Omental fat pad (tissue), 4 donors: ENCODE measurements at places on chromosomes 6 and 20.

DNA sequence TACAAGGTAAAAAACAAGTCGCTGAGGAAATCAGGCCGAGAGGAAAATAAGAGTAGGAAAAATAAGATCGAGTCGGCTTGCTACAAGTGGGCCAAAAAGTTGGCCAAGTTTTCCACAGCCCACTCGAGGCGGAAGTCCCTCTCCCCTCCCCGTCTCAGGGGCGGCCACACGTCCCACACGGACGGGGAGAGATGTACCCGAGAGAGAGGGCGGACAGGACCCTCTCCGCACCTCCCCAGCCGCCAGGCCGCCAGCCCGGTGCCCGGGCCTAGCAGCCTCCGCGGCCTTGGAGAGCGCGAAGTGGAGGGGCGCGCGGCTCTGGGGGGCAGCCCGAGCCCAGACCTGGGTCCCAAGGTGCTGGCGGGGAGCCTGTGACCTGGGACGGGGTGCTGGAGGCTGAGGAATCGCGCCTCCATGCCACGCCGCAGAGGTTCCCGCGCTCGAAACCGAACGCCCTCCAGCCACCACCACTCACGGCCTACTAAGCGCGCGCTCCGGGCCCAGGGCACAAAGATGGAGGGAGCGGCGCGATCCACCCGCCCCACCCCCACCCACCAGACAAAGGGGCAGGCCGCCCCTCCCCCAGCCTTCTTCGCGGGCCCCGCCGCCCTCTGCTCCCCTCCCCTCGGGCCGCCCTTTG lies 1.9 kb upstream of the HMGA1 start:
- DNase-seq, result no peak

DNA sequence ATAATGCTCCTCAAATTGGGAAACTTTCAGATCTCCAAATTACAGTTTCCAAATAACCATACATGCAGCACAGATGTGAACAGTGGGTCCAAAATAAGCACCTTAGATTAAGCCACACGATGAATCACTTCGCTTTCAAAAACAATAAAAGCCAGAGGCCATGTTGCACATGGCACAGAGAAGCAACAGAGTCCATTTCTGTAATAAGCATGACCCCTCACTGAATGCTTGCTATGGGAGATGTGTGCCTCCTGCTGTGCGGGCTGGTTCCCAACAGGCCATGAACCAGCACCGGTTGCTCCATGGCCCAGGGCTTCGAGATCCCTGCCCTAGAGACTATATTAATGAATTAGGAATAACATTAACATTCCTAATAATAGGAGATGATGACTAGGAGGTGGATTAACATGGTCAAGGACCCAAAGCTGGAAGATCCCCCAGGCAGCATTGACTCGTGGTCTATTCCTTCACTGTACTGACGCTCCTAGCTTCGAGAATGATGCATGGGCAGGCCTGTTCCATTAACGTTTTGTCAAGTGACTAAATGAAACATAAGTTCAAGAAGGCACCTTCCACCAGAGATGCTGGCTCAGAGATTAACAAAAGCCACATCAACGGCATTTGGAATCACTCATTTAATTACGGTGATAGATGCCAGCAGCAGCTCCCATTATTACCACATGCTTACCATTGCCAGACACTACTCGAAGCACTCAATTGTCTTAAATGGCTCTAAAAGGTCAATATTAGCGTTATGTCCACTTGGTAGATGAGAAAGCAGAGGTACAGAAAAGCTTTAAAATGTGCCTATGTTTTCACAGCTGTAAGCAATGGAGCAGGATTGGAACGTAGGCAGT lies 470.6 kb upstream of the AGPAT4 start:
- no peak for DNase-seq

GRCh38 chr6:5814116-5814515 lies 192.6 kb downstream of the NRN1 start:
- no peak for DNase-seq

GRCh38 chr6:123417535-123417934 lies 219.2 kb downstream of the TRDN start:
- DNase-seq, result no peak

DNA sequence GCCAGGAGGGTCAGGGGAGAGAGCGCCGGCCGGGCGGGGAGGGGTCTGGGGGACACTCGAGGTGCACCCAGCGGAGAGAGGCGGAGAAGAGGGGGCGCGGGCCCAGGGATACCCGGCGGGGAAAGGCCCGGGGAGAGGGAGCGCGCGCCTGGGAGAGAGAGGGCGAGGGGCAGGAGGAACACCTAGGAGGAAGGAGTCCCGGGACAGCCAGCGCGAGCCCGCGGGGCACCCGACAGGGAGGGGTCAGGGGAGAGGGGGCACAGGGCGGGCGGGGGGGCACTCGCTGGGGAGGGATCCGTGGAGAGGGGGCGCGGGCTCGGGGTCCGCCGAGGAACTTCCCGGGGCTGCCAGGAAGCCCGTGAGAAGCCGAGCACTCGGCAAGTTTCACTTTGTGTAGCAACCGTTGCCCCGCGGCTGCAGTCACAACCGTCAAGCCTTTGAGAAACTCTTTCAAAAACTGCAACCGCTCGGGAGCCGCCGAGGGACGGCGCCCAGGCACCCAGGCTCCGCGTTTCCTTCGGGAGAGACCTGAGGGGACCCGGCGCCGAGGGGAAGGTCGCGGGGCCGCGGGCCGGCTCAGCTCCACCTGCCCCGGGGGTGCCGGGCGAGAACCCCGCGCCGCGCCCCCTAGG lies 471 bp downstream of the EZR start:
- DNase-seq, result no peak

DNA sequence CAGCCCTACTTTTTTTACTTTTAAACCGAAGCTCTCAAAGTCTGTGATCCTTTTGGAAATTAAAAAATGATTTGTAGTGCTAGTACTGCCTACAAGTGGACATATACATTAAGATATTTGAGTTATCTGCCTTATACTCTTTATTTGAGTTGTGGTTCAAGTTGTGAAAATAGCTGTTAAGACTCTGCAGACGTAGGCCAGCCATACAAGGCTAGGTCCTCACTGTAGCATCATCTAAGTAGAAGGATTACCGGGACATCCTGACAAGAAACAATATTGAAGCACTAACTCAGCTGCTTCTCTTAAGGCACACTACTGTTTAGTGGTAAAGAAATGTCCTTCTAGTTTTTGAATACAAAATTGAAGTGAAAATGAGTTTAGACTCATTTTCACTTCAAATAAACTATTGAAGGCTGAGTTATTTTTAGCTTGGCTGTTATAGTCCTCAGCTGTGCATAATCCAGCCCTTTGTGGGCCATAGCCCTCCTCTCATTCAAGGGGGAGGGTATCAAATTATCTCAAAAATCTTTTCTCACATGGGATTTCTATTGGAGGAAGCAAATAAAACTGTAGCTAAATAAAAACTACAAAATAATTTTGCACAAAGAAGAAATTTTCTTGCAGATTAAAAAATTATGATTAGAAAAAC lies 68.1 kb downstream of the JAG1 start:
- DNase-seq, result no peak

GRCh38 chr20:14896569-14896968 lies 559.2 kb upstream of the FLRT3 start:
- DNase-seq, result no peak

- DNase-seq, result no peak
Observed at GRCh38 chr20:31633339-31633914, 4.3 kb upstream of the COX4I2 start.
